ENCODE measurements at places on chromosomes 16 and 17.

DNA sequence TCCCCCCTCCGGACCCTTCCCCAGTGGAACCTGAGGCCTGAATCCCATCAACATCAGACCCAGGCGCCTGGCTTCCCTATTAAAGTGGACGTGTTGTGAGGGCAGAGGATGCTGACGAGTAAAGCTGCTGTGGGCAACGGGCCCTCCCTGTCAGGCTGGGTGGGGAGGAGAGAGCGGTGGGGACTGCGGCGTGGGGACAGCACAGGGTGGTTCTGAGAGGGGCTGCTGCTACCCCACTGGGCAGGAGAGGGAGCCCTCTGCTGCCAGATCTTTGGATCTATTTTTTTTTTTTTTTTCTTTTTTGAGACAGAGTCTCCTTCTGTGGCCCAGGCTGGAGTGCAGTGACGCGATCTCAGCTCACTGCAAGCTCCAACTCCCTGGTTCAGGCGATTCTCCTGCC, 5.9 kb downstream of the CA5A start:
- no peak for DNase-seq

- no peak for DNase-seq
Measured at GRCh38 chr17:44536090-44536953, 21.0 kb upstream of the FZD2 start.

- peak; percentile 23 for DNase-seq
Measured at GRCh38 chr16:75566758-75567255, 628 bp downstream of the GABARAPL2 start.

- no peak for DNase-seq
Measured at GRCh38 chr17:77817953-77818352, 140.6 kb upstream of the TNRC6C start.

DNA sequence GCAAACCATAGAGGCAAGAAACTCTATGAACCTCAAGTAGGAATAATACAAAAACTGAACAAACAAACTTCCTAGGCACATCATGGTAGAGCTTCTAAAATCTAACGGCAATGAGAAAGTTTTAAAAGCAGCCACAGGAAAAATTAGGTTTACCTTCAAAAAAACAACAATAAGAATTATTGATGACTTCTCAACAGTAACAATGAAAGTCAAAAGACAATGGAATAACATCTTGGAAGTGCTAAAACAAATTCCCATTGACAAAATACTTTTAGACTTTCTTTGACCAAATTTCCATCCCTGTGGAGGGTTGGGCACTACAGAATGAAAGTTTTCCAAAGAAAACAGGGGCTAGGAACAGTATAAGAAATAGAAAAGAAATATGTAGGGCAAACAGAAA, 222.9 kb upstream of the ERCC4 start:
- DNase-seq, result no peak

DNA sequence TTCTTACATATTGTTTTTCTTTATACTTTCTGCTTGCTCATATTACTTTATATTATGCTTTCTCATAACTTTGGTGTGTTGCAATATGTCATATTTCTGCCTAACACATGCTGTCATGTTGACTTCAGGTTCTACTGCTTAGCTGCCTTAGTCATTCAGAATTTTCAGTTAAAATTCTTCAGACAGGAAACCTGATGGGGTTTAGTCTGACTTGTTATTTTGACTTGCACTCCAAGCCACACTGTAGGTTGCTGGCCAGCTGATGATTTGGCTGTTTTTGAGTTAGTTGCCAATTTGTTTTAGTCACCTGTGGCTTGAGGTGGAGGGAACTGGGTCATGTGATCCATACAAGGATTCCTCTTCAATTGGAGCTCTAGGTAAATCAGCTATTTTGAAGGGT, 315.4 kb downstream of the MAP2K6 start:
- DNase-seq, result no peak

DNA sequence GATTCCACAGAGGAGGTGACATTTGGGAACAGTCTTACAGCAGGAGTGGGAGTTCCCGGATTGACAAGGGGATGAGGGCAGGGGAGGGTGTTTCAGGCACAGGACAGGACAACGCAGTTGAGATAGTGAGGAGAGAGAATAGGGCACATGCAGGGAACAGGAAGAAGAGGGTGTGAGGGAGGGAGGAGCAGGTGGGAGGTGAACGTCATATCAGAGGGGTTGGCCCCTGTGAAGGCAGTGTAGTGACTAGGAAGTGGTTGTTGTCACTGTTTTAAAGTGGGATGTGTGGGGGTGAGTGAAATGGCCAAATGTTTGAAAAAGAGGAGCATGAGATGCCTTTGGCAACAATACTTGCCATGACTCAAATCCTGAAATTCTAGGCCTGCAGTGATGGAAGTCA, 12.2 kb downstream of the PRKCB start:
- peak; percentile 67 for DNase-seq

GRCh38 chr16:4879049-4879448, 31.8 kb downstream of the UBN1 start:
- DNase-seq, result no peak

DNA sequence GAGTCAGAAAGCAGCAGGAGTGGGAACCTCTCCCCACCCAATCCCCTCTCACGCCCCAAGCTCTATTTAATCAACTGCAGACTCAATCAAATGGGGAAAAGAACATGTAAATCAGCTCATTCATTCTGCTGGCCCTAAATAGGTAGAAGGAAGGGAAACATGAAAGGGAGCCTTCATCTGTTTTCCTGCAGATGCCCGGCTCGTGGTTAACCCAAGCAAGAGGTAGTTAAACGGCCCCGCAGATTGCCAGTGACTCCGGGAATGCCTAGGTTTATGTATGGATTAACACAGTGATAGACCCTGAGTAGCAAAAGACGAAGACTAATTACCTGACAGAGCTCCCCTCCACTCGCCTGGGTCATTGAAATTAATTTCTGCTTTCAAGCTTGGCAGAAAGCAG, 542.0 kb downstream of the WWOX start:
- no peak for DNase-seq

GRCh38 chr16:1511662-1512569, 18.8 kb downstream of the TELO2 start:
- DNase-seq, result no peak

- no peak for DNase-seq
Measured at GRCh38 chr17:69560987-69561441, 146.5 kb downstream of the MAP2K6 start.
